Right atrium auricular region (tissue), 2 donors: ENCODE measurements at places on chromosomes 4 and X. TPM values are rescaled to one million over a fixed set of nuclear protein-coding genes. Genes with fewer than 3 reads are reported as not detected.

PDZD11 gene
- total RNA-seq: 30.2 TPM

IL13RA1 gene
- total RNA-seq: 14.5 TPM

ASB9 gene
- 1.8 TPM for total RNA-seq

TEX13C gene
- not detected for total RNA-seq

SLITRK2 gene
- 0.71 TPM for total RNA-seq

ARMCX1 gene
- total RNA-seq: 27.2 TPM

SHROOM3 gene
- total RNA-seq: 30.6 TPM

ARHGEF9 gene
- total RNA-seq: 125 TPM

NCAPG gene
- total RNA-seq: 0.44 TPM

TDO2 gene
- not detected for total RNA-seq

NIPAL1 gene
- 0.63 TPM for total RNA-seq

BEND4 gene
- not detected for total RNA-seq

NOCT gene
- total RNA-seq: 6.7 TPM

AFP gene
- total RNA-seq: not detected

RAB41 gene
- total RNA-seq: not detected

SUPT20HL2 gene
- total RNA-seq: not detected

NAAA gene
- total RNA-seq: 39.5 TPM

MAGEC2 gene
- total RNA-seq: not detected

NAA11 gene
- not detected for total RNA-seq

TBC1D9 gene
- 18.8 TPM for total RNA-seq

AFM gene
- total RNA-seq: not detected

TAF7L gene
- total RNA-seq: not detected

DAPP1 gene
- total RNA-seq: 1.3 TPM

SRPX2 gene
- 15.3 TPM for total RNA-seq

HTN1 gene
- total RNA-seq: not detected

SATL1 gene
- 0.16 TPM for total RNA-seq

MAGEE2 gene
- total RNA-seq: not detected

CYSLTR1 gene
- 0.96 TPM for total RNA-seq

ASB5 gene
- 3.7 TPM for total RNA-seq

PABPC5 gene
- 1.6 TPM for total RNA-seq
